C1 segment of cervical spinal cord (tissue), 14 donors: ENCODE measurements at places on chromosomes 11 and 22.

DNA sequence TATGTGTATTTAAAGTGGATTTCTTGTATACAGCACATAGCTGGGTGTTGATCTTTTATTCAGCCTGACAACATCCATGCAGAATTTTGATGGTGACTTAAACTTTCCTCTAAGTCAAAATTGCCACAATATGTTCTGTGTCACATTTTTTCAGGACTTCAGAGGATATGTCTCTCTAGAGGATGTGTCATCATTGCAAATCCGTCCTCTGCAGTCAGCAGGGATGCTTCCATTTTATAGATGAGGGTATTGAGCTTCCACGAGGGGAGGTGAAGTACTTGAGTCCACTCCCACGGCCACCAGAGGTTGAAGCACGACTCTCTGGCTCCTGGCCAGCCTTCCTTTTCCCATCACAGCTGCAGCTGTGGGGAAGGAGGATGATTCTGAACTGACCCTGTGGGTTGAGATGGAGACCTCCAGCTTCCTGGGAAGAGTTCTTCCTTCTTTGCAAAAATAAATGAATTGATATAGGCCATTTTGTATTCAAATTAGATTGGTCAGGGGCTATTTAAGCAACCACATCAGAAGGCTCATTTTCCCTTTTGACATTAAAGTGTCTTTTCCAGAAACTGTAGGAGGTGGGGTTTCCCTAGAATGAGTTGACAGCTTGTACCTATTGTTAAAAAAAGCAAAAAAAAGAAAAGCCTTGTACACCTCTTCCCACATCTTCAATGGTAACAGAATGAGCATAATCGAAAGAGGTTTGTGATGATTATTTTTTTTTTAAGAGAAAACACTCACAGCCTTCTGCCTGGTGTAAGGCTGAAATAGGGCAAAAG is 55.2 kb upstream of the MYEOV start:
- DNase-seq, result no peak

- DNase-seq, result no peak
Measured at GRCh38 chr11:23995891-23996290, 501.0 kb upstream of the LUZP2 start.

- no peak for DNase-seq
Measured at GRCh38 chr22:24011735-24012068, 598 bp downstream of the CABIN1 start.

DNA sequence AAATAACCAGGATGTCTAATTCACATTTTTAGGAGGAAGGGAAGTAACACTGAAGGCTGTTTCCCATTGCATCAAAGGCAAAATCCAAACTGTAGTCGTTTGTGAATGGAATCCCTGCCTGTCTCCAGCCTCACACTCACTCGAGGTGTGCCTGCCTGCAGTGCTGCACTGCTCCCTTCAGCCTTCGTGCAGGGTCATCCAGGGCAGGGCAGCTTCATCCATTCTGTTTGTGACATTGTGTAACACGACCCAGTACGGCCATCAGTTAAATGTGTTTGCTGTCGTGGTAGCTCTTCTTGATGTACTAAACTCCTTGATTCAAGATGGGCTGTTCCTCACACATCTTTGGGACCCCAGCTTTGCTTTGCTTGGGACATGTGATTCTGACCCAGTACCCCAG is 34.3 kb downstream of the LDLRAD3 start:
- peak; percentile 40 for DNase-seq

DNA sequence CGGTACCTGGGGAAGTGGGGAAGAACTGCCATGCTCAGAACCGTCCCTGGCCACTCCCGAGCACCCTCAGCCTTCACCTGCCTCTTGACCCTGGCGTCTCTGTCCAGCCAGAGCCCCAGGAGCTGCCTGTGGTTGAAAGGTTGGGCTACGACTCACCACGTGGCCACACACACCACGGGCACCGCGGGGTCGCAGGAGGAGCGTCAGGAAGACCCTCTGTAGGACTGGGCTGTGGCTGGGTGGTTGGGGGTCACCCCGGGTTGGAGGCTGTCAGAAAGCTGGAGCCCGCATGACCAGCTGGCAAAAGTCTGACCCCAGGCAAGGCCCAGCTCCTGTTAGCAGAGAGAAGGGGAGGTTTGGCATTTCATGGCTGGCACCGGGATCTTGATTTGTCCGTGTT is 11.5 kb downstream of the KRTAP5-5 start:
- DNase-seq, result no peak

- DNase-seq, result no peak
Measured at GRCh38 chr22:43880541-43880991, 11.2 kb downstream of the PNPLA5 start.

GRCh38 chr11:65962141-65962564 is 619 bp downstream of the SART1 start:
- no peak for DNase-seq
